ENCODE measurements at places on chromosomes 7 and 10. TPM values are rescaled to one million over a fixed set of nuclear protein-coding genes. Genes with fewer than 3 reads are reported as not detected.

- H3K27me3 ChIP-seq = peaks cover 95% of the 10 kb centered on the region
- no peak overlapping the region for H3K4me3 ChIP-seq
- no peaks in the 10 kb centered on the region for H3K36me3 ChIP-seq
Observed at GRCh38 chr7:8435095-8435494, 1.7 kb downstream of the NXPH1 start.

CYP26C1 gene
- not detected for total RNA-seq

DNA sequence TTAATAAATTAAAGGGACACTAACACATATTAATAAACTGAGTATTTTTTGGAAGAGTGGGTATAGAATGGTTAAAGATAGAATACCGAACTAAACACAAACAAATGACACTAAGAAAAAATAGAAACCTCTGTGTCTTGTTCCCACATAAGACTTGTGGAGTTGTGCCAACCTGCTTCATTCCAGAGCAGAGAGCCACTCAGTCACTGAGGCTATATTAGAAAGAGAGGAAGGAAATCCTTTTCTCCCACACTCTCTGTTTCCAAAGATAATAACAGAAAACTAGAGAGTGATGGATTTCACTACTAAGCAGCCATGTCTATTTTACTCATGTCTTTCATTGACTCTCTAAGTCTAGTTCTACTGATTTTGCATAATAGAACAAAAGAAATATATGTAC is 26.0 kb downstream of the CTNNA3 start:
- H3K36me3 ChIP-seq = no peaks in the 10 kb centered on the region
- H3K27ac ChIP-seq = no peak overlapping the region
- H3K4me3 ChIP-seq = no peak overlapping the region
- no peaks in the 10 kb centered on the region for H3K4me1 ChIP-seq

DNA sequence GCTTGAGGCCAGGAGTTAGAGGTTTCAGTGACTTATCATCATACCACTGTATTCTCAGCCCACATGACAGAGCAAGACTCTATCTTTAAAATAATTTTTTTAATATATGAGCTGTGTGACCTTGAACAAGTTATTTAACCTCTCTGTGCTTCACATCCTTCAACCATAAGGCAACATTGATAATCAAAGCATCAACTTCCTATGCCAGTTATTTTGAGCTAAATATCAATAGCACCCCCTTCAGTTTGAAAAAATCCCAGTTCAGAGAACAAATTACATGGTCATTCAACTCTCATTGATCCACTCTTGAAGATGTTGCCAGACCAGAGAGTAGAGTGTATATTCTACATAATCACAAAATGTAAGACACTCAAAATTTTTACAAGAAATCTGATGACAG is 53.0 kb downstream of the ASNS start:
- no peaks in the 10 kb centered on the region for H3K4me1 ChIP-seq
- no peak overlapping the region for H3K4me3 ChIP-seq
- DNase-seq = no peak
- H3K27ac ChIP-seq = no peak overlapping the region

CLDN4 gene
- 150 TPM for total RNA-seq

DNA sequence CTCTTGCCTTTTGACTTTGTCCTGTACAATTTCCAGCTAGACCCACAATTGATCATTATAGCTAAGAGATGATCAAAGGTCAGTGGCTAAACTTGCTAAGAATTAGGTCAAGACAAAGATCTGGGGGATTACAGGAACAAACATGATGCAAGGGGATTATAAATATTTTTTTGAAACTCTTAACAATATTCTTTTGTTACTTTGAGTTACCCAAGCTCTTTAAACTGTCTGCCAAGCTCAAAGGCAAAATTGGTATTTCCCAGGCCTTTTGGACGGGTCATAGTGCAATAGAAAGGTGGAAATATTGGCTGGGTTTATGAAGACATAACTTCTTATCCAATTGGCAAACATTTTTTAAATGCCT is 23.4 kb downstream of the TBXAS1 start:
- DNase-seq = no peak
- H3K4me3 ChIP-seq = no peak overlapping the region
- H3K27ac ChIP-seq = no peak overlapping the region
- H3K4me1 ChIP-seq = no peaks in the 10 kb centered on the region
- H3K27me3 ChIP-seq = no peaks in the 10 kb centered on the region

- peaks cover under 1% of the 10 kb centered on the region for H3K27me3 ChIP-seq
- H3K4me3 ChIP-seq = no peak overlapping the region
- H3K27ac ChIP-seq = no peak overlapping the region
- no peaks in the 10 kb centered on the region for H3K4me1 ChIP-seq
- H3K36me3 ChIP-seq = no peaks in the 10 kb centered on the region
- no peak for DNase-seq
Observed at GRCh38 chr7:141320287-141320686, 230.9 kb upstream of the AGK start.

DNA sequence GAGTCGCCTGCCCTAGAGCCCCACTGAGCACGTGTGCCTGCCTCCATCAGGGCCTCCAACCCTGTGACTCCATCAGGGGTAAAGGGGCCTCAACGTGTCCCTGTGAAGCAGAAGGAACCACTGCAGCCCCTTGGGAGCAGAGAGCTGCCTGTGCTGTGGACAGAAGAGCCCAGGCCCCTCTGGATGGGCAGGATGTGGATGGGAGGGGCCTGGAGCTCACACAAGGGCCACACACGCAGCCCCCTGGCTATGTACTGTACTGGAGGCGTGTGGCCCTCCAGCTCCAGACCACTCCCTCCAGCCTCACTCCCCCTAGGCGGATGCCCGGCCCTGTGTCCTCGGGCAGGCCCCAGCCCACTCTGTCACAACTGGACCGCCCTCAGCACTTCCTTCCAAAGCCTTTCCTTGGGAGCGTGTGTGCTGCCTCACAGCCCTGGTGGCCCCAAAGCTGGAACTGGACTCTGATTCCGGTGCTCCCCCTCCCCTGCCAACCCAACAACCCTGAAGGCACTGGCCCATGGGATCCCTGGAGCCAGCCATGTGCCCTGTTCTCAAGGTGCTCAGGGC is 238.0 kb downstream of the TCERG1L start:
- H3K4me3 ChIP-seq = no peak overlapping the region
- no peak overlapping the region for H3K27ac ChIP-seq
- H3K27me3 ChIP-seq = no peaks in the 10 kb centered on the region
- DNase-seq = peak; percentile 74
- no peaks in the 10 kb centered on the region for H3K36me3 ChIP-seq

GRCh38 chr7:22827563-22827962 is 4.9 kb upstream of the TOMM7 start:
- H3K27me3 ChIP-seq = no peaks in the 10 kb centered on the region
- no peak overlapping the region for H3K27ac ChIP-seq
- H3K4me1 ChIP-seq = peaks cover 3% of the 10 kb centered on the region
- H3K4me3 ChIP-seq = no peak overlapping the region
- no peak for DNase-seq

- no peaks in the 10 kb centered on the region for H3K36me3 ChIP-seq
- no peaks in the 10 kb centered on the region for H3K27me3 ChIP-seq
- peak; percentile 58 for DNase-seq
- no peak overlapping the region for H3K27ac ChIP-seq
- H3K4me3 ChIP-seq = no peak overlapping the region
- H3K4me1 ChIP-seq = peaks cover 6% of the 10 kb centered on the region
Observed at GRCh38 chr7:54788664-54789063, 29.7 kb upstream of the SEC61G start.

NKX2-3 gene
- total RNA-seq = not detected

GRCh38 chr10:90780488-90780887 is 77.4 kb downstream of the HTR7 start:
- H3K4me3 ChIP-seq = no peak overlapping the region

DNA sequence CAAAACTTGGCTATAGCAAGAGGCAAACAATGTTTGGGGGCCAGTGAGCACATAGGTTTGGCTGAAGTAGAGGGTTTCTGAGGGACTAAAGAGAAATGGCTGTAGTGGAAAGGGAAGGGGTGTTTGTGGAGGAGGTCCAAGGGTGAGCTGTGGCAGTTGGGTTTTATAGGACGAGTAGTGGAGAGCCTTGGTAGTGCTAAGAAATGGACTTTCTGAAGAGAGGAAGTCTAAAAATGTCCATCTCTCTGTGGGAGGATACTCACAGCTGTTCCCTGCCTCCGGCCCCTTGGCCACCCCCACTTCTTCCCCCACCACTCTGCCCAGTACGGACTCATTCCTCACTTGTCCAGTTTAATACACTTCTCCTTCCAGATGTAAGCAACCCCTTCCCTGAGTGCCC is 64.3 kb downstream of the ZNF22 start:
- no peaks in the 10 kb centered on the region for H3K36me3 ChIP-seq
- no peak overlapping the region for H3K27ac ChIP-seq
- H3K27me3 ChIP-seq = no peaks in the 10 kb centered on the region
- H3K4me3 ChIP-seq = no peak overlapping the region
- DNase-seq = no peak

- no peak for DNase-seq
- no peaks in the 10 kb centered on the region for H3K4me1 ChIP-seq
- H3K27ac ChIP-seq = no peak overlapping the region
- H3K27me3 ChIP-seq = peaks cover 2% of the 10 kb centered on the region
- no peak overlapping the region for H3K4me3 ChIP-seq
Observed at GRCh38 chr7:26609532-26609931, 254.9 kb downstream of the SKAP2 start.

LIPK gene
- not detected for total RNA-seq

GRCh38 chr10:49023752-49024151 is 84.1 kb upstream of the LRRC18 start:
- peaks cover 4% of the 10 kb centered on the region for H3K4me1 ChIP-seq
- H3K4me3 ChIP-seq = no peak overlapping the region
- no peaks in the 10 kb centered on the region for H3K27me3 ChIP-seq

DNA sequence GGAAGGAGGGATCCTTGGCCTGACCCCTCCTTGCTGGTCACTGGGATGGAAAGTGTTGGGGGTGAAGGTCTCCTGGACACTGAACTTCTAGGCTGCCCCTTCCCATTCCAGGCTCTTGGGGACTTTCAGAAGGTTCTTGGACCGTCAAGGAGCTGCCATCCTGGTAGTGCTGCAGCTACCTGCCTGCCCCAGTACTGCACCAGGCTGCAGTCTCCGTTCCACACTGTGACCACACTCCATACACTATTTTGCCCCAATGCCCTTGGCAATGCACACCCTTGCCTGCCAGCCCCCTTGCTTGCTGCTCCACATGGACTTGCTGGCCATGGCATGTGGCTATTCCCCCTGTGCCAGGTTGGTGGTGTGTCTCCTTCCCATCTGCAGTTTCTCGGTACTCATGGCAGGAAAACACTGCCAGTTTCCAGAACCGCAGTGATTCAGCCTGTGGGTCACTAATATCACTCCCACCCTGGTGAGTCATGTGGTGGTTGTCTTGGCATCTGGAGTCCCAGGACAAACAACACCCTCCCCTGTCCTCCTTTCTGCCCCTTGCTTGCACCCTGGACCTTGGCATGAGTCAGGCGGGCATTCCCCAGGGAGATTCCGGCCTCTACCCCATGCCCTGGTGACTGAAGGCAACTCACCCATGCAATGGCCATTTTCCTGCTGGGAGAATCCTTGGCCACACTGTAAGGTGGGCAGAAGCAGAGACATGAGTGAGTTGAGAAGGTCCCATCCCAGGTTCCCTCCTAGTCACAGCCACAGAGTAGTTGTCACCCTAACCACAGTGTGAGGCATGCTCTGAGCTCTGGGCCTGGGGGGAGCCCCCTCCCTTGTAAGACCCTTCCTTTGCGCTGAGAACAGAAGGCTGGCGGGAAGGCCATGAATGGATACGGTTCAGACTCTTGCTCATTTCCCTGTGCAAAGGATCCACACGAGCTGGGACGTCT is 32.8 kb downstream of the GOLGA7B start:
- no peaks in the 10 kb centered on the region for H3K27me3 ChIP-seq
- H3K4me3 ChIP-seq = no peak overlapping the region
- H3K36me3 ChIP-seq = no peaks in the 10 kb centered on the region
- H3K27ac ChIP-seq = no peak overlapping the region
- DNase-seq = no peak

NDUFA5 gene
- 82.2 TPM for total RNA-seq

CTNNA3 gene
- 0.03 TPM for total RNA-seq

C7orf57 gene
- total RNA-seq = 9.4 TPM

HEPACAM2 gene
- 2.2 TPM for total RNA-seq

DNA sequence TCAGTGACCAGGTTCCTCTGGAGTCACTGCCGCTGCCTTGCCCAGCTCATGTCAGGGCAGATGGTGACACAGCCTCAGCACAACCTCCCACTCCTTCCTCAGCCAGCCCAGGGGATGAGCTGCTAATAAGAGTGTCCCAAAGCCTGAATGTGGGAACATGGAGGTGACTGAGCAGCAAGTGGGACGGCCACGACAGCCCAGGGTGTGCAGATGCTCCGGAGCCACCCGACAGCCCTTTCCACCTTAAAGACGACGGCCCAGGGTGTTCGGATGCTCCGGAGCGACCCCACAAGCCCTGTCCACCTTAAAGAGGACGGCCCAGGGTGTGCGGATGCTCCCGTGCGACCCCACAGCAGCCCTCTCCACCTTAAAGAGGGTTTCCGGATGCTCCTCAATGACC is 89.2 kb downstream of the DIP2C start:
- H3K27me3 ChIP-seq = no peaks in the 10 kb centered on the region
- peaks cover 6% of the 10 kb centered on the region for H3K4me1 ChIP-seq
- H3K27ac ChIP-seq = no peak overlapping the region
- no peak overlapping the region for H3K4me3 ChIP-seq

GRCh38 chr10:29926693-29927048 is 132.7 kb downstream of the JCAD start:
- no peak overlapping the region for H3K4me3 ChIP-seq
- no peaks in the 10 kb centered on the region for H3K27me3 ChIP-seq
- peak; percentile 50 for DNase-seq

- peak; percentile 51 for DNase-seq
- H3K27me3 ChIP-seq = no peaks in the 10 kb centered on the region
- H3K4me1 ChIP-seq = peaks cover 4% of the 10 kb centered on the region
- no peaks in the 10 kb centered on the region for H3K36me3 ChIP-seq
Observed at GRCh38 chr7:134669845-134670373, 23.3 kb downstream of the BPGM start.

GRCh38 chr10:117216611-117217195 is 19.4 kb downstream of the KCNK18 start:
- H3K4me1 ChIP-seq = no peaks in the 10 kb centered on the region
- H3K27me3 ChIP-seq = peaks cover 13% of the 10 kb centered on the region
- no peak overlapping the region for H3K27ac ChIP-seq
- no peaks in the 10 kb centered on the region for H3K36me3 ChIP-seq
- H3K4me3 ChIP-seq = no peak overlapping the region

AQP1 gene
- total RNA-seq = 328 TPM

KCNMA1 gene
- 13.0 TPM for total RNA-seq

GRCh38 chr10:123390332-123390731 is 236.1 kb downstream of the BUB3 start:
- peaks cover 5% of the 10 kb centered on the region for H3K27me3 ChIP-seq
- H3K36me3 ChIP-seq = no peaks in the 10 kb centered on the region
- no peak overlapping the region for H3K27ac ChIP-seq
- no peak overlapping the region for H3K4me3 ChIP-seq

DNA sequence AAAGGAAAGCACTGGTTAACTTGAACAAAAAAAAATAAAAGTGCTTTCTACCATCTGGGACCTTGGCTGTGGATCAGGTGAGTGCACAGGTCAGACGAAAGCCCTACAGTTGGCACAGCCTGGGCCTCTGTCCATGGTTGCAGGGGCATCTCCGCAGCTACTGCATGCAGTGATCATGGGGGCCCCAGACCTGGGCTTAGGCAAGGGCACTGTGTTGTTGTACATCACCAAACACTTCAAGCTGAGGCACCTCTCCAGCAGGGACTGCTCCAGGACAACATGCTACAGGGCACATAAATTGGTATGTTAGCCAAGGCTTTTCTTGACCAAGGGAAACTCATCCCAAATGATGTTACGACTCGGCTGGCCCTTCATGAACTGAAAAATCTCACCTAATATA is 23.5 kb downstream of the KLHL7 start:
- DNase-seq = no peak
- H3K27me3 ChIP-seq = no peaks in the 10 kb centered on the region
- no peak overlapping the region for H3K4me3 ChIP-seq
- peak overlapping the region; percentile 1 for H3K27ac ChIP-seq
- peaks cover 10% of the 10 kb centered on the region for H3K36me3 ChIP-seq
- H3K4me1 ChIP-seq = no peaks in the 10 kb centered on the region

- no peak for DNase-seq
- H3K27ac ChIP-seq = no peak overlapping the region
- H3K36me3 ChIP-seq = no peaks in the 10 kb centered on the region
Observed at GRCh38 chr7:91713669-91714068, 166.8 kb downstream of the MTERF1 start.

Measured in lung (tissue), 17 donors.